EH (cell line): ENCODE measurements at places on chromosomes 2 and 18.
A peak's percentile ranks its signal among the peaks of the same experiment; 100 is the strongest.

DNA sequence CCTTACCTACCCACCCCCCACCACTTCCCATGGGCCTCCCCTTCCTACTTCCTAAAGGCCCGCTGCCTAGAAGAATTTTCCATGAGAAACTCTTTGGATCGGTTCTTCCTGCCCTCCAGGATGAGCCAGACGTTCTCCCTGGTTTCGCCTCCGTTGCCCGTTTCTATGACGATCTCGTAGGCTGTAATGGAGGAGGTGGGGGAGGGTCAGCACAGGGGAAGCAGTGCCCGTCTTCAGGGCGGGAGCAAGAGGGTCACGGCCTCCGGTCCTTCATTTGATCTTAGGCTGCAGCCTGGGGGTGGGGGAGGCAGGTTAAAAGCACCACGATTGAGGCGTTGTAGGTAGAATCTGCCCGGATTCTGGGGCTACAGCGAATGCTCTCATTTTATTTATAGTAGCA is 172.0 kb downstream of the LOXHD1 start:
- no peak for DNase-seq

GRCh38 chr18:67875060-67875459 is 358.5 kb upstream of the DSEL start:
- DNase-seq, result no peak

DNA sequence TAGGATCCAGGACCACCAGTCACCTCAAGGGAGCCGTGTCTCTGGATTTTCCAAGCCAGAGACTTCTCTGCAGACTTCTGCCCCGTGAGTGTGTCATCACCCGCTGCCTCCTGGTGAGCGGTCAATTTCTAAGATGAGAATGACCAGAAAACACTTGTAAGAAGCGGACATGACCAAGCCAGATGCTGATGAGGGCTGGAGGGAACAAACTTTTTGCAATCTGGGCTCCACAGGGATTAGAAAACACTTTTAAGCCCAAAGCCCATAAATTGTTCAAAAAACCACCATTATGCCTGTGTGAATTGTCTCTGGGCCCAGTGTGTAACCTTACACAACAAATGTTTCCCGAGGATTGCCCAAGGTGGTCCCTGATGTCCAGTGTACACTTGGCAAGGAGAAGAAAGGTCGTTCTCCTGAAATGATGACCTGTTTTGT is 5.3 kb upstream of the NPPC start:
- DNase-seq, result no peak

DNA sequence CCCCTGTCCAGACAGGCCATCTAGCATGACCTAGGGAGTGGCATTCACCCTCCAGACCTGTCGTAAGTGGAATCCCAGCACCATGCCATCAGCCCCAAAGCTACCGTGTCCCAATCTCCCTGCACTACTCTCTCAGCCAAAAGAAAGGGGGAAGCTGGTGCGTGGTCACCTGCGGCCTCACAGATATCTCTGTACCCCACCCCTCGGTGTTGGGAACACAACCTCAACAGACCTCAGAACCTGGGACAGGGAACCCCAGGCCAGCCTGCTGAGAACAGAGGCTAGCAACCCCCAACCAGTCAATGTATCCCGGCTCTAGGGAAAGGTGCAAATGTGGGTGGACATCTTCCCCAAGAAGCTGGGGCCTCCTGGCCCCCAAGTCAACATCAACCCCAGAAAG is 38.2 kb downstream of the LMAN2L start:
- no peak for DNase-seq

DNA sequence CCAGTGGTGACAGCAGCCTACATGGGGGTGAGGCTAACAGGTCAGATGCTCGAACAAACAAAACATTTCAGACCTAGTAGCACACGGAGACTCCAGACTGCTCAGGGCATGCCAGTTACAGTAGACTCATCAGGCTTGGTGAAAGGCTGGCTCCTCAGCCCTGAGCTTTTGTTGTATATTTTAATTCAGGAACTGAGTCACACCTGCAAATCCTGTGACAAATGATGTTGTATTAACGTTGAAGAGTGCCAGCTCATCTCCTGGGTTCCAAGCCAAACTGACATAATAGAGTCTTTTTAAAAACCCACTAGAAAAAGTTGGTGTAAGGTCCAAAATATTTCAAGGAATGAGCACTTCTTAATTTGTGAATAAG is 65.3 kb downstream of the C1D start:
- DNase-seq, result peak; percentile 79

GRCh38 chr18:12334366-12334808 is 26.3 kb downstream of the TUBB6 start:
- DNase-seq, result no peak

- DNase-seq, result no peak
Observed at GRCh38 chr18:52907543-52908308, 567.7 kb downstream of the DCC start.

- DNase-seq, result no peak
Observed at GRCh38 chr2:233356546-233357308, 2.4 kb downstream of the DGKD start.

- DNase-seq, result no peak
Observed at GRCh38 chr2:135255208-135255607, 203.1 kb downstream of the RAB3GAP1 start.

DNA sequence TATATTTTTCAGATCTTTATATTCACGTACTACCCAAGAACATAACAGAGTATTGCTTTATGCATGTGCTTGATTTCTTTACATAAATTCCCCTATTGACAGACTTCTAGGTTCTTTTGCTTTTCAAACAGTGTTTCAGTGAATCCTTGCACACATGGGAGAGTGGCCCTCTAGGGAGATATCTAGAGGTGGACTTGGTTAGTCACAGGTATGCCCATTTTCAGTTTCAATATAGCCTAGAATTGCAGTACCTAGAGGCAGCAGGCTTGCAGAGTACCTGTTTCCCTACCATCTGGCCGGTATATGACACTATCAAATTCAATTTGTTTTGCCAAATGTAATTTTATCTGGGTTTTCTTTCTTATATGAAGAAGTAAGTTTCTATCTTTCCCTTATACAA is 36.8 kb downstream of the EML6 start:
- DNase-seq, result no peak

DNA sequence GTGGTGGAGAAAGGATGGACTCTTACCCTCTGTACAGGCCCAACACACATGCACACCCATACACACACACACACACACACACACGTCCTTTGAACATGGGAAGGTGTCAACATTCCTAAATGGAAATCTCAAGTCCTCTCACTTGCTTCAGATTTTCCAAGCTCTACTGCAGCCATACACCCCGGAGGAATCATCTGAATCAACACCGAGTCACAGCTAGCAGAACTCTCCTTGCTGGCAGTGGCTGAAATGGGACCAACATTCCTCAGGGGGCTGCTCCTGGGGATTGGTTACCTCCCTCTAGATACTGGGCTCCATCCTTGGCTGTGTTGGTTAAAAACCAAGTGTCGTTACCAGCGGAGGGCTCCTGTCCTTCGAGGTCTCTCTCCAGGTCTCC is 112.7 kb downstream of the BCL11A start:
- peak; percentile 38 for DNase-seq

DNA sequence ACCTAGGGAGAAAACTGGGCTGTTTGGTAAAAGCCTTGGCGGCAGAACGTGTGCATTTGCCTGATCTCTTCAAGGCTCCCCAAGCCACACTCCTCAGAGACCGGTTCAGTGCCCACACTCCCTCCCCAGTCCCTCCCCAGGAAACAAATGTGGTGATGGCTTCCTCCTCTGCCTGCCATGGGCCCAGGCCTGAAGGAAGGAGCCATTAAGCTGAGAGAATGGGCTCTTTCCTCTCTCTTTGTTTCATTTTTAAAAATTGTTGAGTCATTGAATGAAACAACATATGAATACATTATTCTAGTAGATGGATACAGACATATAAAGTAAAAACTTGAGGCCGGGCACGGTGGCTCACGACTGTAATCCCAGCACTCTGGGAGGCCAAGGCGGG is 50.6 kb upstream of the YWHAQ start:
- no peak for DNase-seq

GRCh38 chr2:7468955-7469354 is 551.7 kb downstream of the RNF144A start:
- no peak for DNase-seq

GRCh38 chr18:59218018-59218417 is 1.9 kb upstream of the GRP start:
- no peak for DNase-seq

DNA sequence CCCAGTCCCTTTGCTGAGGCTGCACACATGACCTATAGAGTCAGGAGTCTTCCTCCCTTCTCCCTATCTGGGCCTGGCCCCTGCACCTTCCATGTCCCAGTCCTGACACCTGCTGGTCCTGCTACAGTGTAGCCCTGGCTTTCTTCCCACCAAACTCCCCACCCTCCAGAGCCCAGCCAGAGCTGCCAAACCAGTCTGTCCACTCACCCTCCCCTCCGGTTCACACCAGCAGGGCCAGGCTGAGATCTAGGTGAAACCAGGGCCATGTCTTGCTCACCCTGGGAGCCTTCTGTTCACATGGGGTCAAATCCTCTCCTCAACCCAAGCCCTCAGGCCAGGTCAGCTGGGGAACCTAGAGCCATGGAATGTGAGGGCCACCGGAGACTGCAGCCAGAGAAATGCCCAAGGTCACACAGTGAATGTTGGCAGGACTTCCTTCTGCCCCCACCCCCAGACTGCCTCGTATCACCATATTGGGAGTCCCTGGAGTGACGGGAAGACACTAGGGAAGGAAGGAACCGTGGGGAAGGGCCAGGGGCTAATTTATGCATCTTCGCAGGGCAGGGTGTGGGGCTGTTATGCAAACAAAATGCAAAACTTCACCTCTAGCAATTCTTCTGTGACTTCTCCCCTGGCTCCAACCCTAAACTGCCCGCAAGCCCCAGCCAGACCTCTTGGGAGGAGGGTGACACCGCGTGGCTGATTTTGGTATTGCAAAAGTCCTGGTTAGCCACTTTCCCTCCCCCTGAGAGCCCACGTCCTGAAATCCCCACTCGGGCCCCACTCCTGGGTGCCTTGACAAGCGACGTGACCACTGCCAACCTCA is 14.6 kb downstream of the TNS1 start:
- peak; percentile 75 for DNase-seq

DNA sequence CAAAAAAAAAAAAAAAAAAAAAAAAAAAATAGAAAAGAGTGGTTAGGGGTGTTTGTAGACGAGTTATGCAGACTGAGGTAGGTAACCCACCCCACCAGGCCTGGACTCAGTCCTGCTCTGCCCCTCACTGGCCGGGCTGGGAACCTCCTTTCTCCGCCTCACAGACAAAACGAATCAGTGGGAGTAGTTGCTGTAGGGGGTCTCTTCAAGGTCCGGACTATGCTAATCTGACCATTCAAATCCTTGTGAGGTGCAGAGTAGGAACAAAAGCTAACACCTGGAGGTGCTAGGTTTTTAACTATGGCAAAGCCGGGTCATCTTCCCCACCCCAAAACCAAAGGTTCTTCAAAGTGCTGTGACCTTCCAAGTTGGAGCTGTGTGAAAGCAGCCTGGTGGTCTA is 223.7 kb downstream of the SLC4A3 start:
- DNase-seq, result no peak

DNA sequence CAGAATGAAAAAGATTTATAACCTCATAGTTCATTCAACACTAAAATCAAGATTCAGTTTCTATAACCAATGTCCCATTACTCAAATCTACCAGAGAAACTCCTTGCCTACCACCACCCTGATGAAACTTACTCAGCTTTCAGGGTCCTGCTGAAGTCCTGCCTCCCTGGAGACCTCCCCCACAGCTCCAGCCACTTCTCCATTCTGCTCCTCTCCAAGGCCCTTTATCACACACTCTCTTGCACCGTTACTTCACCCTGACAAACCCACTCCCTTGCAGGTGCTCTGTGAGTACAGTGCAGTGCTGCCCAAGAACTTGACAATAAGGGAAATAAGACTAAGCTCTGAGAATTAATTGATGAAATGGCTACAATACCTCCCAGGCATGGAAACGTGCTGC is 83.5 kb upstream of the CDCA7 start:
- DNase-seq, result no peak

DNA sequence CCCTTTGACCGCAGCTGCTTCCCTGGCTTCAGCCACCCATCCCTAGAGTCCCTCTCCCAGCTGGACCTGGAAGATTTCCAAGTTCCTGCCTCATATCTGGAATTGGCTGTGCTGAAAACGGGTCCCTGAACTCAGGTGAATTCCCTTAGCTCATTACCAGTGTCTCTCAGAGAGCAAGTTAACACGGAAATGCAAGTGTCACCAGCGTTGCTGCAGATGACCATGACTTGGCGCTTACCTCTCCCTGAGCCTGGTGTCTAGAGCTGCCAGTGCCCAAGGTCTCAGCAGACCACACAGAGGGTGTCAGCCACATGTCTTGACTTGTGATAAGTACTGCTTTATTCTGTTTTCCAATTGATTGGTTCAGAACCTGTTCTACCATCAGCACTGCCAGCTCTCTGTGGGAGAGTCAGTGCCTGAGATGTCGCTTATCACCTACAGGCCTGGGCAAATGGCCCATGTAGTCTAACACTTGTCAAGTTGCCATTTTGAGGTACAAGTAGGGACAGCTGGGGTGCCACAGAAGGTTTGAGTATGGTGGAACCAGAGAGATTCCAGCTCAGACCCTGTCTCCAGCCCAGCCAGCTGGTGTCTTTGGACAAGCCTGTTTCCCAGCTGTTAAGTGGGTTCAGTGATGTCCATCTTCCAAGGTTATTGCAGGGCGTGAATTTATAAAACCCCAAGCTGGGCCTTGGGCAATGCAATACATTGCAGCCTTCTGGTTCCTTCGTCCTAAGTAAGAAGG is 48.7 kb downstream of the LYPD1 start:
- no peak for DNase-seq

GRCh38 chr2:160266037-160266551 is 66.0 kb upstream of the ITGB6 start:
- DNase-seq, result no peak

- DNase-seq, result peak; percentile 33
Observed at GRCh38 chr18:27954226-27954625, 222.7 kb downstream of the CDH2 start.

GRCh38 chr2:21282515-21282898 is 158.7 kb downstream of the TDRD15 start:
- no peak for DNase-seq

- no peak for DNase-seq
Observed at GRCh38 chr18:2642771-2643170, 12.8 kb upstream of the SMCHD1 start.

GRCh38 chr2:134218930-134219658 is 34.8 kb upstream of the MGAT5 start:
- peak; percentile 41 for DNase-seq

- peak; percentile 96 for DNase-seq
Observed at GRCh38 chr2:207330912-207331311, 165.2 kb upstream of the KLF7 start.

DNA sequence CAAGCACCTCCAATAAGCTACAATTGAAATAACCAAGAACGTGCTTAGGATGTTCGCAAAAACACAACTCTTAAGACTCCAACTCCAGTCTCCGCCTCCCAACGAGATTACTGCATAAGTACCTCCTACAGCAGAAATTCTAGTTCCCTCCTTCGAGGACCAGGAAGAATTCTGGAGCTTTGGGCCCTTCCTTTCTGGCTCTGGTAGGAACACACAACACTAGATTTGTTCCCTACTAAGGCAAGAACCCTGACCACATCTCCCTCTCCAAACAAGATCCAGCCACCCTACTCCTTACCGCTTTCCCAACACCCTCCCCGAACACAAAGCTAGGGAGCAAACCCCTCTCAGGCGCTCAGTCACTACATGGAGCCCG is 721 bp downstream of the ADAM17 start:
- DNase-seq, result peak; percentile 80

GRCh38 chr18:55249550-55249949 is 290.3 kb upstream of the CCDC68 start:
- DNase-seq, result no peak
